ENCODE measurements at places on chromosomes 5 and 9.

DNA sequence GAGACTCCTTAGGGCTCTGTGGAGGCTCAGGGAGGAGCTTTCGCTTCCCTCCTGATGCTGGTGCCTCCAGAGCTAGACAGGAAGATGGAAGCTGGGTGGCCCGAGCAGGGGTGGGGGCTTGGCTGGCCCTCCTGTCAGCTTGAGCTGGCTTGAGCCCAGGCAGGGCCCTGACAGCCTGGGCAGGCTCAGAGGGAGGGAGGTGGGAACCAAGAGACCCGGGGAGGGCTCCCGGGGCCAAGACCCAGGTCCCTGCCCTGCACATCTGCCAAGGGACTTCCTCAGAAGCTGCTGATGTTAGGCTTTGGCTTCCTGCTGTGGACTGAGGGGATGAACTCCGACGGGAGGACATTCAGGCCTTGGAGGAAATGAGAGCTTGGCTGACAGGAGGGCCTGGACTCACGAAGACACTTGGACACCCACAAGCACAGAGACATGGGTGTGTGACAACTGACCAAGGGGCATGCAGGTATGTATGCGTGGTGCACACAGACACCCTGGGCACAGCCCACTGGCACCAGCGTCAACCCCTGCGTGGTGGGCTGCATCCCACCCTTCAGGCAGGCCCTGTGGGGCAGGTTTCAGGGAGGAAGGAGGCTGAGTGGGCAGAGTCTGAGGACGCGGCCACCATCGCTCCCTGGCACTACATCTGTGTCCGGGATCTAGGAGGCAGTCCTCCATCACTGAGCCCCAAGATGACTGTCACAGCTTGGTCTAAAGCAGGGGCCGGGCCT is 1.7 kb upstream of the LTC4S start:
- no peak for DNase-seq

GRCh38 chr5:150140830-150141229 is 14.8 kb downstream of the PDGFRB start:
- no peak for DNase-seq

GRCh38 chr5:112551419-112552032 is 132.4 kb upstream of the EPB41L4A start:
- peak; percentile 53 for DNase-seq

DNA sequence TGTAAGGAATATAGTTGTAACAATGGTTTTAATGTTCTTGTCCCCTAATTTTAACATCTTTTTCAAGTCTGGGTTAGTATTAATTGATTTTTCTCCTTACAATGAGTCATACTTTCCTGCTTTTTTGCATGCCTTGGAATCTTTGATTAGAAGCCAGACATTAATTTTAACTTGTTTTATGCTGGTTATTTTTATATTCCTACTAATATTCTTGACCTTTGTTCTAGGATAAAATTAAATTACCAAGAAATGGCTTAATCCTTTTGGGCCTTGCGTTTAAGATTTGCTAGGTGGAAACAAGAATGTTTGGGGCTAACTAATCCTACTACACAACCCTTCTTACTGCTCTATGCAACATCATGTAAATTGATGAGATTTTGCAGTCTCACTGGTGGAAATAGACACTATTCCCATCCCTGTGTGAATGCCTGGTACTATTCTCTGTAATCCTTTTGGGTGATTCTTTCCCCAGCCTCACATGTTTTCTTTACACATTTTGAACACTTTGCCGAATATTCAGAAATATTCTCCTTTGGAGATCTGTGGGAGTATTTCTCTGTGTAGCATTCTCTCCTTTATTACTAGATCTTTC is 47.2 kb downstream of the ZCCHC7 start:
- DNase-seq: no peak

DNA sequence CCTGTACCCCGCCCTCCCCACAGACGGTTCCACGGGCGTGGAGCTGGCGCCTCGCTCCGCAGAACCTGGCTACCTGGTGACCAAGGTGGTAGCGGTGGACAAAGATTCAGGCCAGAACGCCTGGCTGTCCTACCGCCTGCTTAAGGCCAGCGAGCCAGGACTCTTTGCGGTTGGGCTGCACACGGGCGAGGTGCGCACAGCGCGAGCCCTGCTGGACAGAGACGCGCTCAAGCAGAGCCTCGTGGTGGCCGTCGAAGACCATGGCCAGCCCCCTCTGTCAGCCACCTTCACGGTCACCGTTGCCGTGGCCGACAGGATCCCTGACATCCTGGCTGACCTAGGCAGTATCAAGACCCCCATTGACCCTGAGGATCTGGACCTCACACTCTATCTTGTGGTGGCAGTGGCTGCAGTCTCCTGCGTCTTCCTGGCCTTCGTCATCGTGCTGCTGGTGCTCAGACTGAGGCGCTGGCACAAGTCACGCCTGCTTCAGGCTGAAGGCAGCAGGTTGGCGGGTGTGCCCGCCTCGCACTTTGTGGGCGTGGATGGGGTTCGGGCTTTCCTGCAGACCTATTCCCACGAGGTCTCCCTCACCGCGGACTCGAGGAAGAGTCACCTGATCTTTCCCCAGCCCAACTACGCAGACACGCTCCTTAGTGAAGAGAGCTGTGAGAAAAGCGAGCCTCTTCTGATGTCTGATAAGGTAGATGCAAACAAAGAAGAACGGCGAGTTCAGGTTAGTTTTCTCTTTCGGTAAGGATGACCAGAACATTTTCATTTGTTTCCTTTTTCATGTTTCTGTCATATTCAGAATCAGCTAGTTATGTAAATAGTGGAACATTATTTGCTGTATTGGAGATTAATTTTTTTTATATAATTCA is 2.3 kb downstream of the PCDHGA5 start:
- no peak for DNase-seq

DNA sequence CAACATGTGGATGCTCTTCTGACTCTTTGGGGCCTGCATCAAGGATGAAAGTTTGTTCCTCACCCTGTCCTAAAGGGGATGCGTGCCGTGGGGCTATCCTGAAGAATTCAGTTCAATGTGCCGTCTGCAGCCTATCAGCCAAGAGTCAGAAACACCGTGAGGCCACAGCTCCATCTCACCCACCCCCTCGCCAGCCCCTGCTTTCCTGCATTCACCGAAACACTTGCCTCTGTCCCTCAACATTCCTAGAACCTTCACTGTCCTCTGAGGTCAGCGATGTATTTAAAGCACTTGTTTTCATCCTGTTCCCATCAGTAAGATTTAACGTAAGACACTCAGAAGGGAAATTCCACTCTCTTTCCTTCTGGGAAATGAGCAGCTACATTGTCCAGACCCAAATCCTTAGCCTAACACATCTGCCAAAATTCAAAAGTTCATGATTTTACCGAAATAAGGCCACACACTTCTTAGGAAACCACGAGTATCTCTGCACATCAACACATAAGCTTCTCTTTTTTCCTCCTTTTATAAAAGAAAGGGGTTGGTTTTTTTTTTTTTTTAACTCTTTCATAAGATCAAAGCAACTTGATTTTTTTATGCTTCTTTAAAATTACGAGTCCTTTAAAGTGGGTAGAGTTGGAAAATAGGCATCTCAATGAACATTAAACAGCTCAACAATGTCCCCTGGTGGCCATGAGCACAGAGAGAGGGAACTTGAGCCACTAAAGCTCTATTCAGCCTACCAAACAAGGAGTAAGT is 100.7 kb downstream of the SUSD1 start:
- DNase-seq: peak; percentile 70

DNA sequence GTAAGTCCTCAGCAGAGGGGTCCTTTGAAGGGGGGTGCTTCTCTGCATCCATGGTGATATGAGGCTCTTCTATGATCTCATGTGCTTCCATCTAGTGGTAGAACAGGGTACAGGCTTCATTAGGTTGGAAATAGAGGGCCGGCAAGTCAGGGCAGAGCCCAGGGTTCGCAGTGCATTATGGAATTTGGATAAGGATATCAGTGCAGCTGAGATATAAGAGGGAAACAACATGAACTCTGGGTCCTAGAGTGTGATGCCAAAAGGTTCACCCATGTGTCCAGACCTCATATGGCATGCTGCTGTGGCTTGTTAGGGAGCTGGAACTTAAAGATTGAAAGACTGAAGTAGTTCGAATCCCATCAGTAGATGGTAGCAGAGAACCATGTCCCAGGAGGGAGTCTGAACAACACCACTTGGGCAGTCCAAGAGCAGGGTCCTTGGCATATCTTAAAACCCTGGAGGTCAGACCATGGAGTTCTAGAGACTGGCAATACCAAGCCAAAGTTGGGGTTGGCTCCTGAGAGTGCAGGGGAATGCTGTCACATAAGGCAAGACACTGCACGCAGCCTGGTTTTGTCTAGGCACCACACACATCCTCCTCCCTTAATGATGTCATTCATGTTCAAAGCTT is 2.3 kb downstream of the FAM221B start:
- DNase-seq: peak; percentile 48

DNA sequence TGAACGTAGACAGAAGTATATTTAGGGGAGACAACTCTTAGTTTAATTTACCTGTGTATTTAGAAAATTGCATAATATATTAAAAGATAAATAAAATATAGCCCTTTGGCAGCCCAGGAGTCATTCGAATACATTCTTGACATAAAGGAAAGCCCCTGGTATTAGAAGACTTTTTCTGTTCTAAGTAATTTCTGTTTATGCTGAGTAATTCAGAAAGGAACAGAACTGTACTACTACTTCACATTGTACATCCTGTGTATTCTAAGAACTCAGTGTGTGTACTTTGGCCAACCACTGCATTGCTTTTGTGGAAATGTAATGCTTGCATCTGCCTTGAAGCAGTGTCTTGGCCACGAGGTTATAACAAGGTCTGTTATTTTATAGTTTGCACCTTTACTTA is 136.4 kb downstream of the KDM4C start:
- DNase-seq: no peak

DNA sequence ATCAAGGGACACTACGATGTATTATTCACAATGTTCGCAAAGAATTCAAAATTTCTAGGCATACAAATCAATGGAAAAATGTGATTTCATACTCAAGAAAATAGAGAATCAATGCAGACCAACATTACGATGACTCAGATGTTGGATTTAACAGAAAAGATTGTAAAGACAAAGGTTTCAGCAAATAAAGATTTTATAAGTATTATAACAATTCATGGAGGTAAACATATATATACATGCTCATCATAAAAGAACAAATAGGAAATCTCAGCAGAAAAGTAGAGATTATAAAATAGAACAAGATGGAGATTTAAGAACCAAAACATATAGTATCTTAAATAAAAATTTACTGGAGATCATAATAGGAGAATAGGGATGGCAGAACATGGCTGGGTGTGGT is 93.4 kb upstream of the JAK2 start:
- DNase-seq: no peak

DNA sequence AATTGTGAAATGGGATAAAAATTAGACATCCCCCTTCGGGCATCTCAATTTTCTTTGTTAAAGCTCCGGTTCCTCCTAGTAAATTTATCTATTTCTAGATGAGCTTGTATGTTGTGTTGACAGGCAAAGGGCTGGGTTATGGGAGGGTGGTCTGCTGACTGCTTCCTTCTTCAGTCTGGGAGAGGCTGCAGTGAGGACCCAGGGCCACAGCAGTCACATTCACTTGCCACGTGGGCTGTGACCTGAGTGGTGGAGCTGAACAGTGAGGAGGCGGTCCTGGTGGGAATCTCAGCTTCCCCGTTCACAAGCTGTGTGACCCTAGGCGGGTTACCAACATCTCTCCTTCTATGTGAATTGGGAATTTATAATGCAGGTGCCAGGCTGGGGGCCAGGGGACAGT is 57.5 kb upstream of the RXRA start:
- DNase-seq: no peak

DNA sequence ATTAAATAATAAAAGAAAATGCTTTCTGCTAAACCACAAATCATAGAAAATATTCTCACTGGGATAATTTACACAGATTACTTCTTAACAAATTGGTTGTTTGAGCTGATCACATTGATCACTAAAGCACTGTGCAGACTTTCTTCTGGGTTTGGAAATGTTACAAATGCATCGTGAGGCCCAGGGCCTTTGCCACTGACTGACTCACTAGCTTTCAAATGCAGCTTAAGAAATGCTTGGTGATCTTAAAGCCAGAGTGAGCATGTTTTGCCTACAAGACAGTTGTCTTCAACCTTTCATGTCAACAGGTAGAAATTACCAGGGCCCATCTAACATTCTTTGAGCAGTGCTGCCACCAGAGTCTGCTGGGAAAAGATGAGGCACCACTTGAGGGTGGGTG is 252.3 kb upstream of the ADRA1B start:
- no peak for DNase-seq

- no peak for DNase-seq
Observed at GRCh38 chr5:110686270-110686669, 40.2 kb downstream of the TMEM232 start.

DNA sequence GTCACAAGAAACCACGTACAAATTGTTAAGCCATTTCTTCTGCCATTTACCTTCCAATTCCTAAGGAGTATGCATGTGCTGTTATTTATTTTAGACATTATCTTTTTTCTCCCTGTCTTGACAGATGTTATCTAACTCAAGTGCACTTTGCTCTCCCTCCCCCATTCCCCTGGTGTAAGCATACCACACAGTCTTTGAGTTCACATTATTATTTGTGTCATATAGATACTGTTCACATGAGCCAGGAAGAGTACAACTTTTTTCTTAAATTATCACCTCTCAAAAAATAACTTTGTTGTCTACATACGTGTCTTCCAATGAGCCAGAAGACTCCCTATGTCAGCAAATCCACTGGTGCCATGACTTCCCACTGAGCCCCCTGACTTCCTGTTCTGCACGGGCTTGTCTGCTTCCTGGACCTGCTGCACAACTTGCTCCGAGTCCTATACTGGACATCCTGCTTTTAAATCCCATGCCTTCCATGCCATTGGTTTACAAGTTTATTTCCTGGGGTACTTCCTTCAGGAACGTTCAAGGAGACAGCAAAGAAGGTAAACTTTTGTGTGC is 19.9 kb upstream of the FAM120A start:
- DNase-seq: no peak

- peak; percentile 32 for DNase-seq
Observed at GRCh38 chr5:55324815-55325418, 17.1 kb downstream of the MTREX start.

GRCh38 chr9:92614763-92615461 is 55.0 kb downstream of the IPPK start:
- no peak for DNase-seq

- no peak for DNase-seq
Observed at GRCh38 chr5:102811972-102812371, 56.9 kb downstream of the PAM start.

DNA sequence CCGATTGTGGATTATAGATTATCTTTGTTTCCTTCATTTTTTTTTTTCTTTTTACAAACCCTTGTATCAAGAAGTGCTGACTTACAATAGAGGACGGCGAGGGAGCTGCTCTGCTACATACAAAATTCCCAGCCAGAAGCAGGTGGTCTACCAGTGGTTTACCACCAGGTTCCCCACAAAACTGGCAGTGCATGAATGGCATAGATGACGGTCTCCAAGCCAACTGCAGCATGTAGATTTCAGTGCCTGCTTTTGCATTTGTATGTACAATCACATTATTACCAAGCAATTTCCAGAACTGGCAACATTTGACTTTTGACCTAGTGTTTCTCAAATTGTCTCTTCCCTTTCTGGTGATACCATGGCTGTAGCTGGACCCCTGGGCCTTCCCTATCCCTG is 84.0 kb downstream of the ACER2 start:
- DNase-seq: no peak
